ENCODE measurements at places on chromosomes 12 and 14.

- H3K36me3 ChIP-seq = peaks cover 6% of the 10 kb centered on the region
- no peaks in the 10 kb centered on the region for H3K27me3 ChIP-seq
- peaks cover 19% of the 10 kb centered on the region for H3K4me1 ChIP-seq
- DNase-seq = no peak
- H3K4me3 ChIP-seq = no peak overlapping the region
- no peak overlapping the region for H3K27ac ChIP-seq
Observed at GRCh38 chr14:55975281-55975910, 142.8 kb upstream of the PELI2 start.

- H3K36me3 ChIP-seq = peaks cover 7% of the 10 kb centered on the region
- DNase-seq = no peak
- H3K27ac ChIP-seq = no peak overlapping the region
- peaks cover 12% of the 10 kb centered on the region for H3K27me3 ChIP-seq
- H3K4me1 ChIP-seq = no peaks in the 10 kb centered on the region
Observed at GRCh38 chr12:18658829-18659228, 79.0 kb downstream of the PLCZ1 start.

GRCh38 chr12:14896521-14897169 is 11.0 kb upstream of the MGP start:
- no peak overlapping the region for H3K4me3 ChIP-seq
- DNase-seq = no peak
- H3K27ac ChIP-seq = no peak overlapping the region
- H3K27me3 ChIP-seq = peaks cover 3% of the 10 kb centered on the region
- peaks cover 4% of the 10 kb centered on the region for H3K36me3 ChIP-seq
- H3K4me1 ChIP-seq = peaks cover 8% of the 10 kb centered on the region

- no peak overlapping the region for H3K4me3 ChIP-seq
- no peaks in the 10 kb centered on the region for H3K36me3 ChIP-seq
- no peaks in the 10 kb centered on the region for H3K27me3 ChIP-seq
- DNase-seq = no peak
- H3K27ac ChIP-seq = no peak overlapping the region
Observed at GRCh38 chr12:97425802-97426491, 36.7 kb upstream of the RMST start.

DNA sequence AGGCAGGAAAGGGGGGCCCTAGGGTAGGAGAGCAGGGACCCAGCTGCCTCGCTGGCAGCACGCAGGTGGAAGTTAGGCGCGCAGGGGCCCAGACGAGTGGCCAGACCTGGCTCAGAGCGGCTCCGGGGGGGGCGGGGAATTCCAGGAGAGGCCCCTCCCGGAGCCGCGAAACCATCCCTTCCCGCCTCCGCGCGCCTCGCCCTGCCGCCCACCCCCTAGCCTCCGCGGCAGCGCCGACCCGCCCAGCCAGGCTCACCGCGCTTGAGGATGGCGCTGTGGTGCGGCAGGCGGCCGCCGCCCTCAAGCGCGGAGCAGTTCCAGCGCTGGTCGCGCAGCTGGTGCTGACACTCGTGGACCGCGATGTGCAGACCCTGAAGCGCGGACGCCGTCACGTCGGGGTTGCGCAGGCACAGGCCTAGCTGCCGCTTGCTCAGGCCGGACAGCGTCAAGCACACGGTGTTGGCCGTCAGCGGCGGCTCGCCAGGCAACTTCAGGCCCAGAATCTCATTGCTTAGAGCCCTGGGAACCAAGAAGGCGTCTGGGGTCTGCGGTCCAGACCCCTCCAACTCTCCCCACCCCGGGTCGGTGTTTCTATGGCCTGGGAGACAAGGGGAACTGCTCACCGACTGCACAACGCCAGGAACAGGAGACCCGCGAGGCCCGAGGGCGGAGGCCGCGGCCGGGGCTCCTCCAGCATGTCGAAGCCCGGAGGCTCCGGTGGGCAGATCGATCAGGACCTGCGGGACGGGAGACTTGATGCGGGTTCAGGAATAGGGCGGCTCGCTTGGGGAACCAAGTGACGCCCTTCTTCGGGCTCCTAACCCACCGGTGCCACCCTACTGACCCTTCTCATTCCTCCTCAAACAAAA is 1.5 kb downstream of the WNT10B start:
- H3K36me3 ChIP-seq = no peaks in the 10 kb centered on the region
- no peak for DNase-seq
- peaks cover 87% of the 10 kb centered on the region for H3K27me3 ChIP-seq
- peaks cover 19% of the 10 kb centered on the region for H3K4me1 ChIP-seq
- peak overlapping the region; percentile 89 for H3K4me3 ChIP-seq

GRCh38 chr12:94536040-94536965 is 76.6 kb upstream of the CEP83 start:
- H3K27ac ChIP-seq = peak overlapping the region; percentile 7
- no peak overlapping the region for H3K4me3 ChIP-seq
- no peaks in the 10 kb centered on the region for H3K36me3 ChIP-seq

GRCh38 chr12:131088701-131089530 is 135.2 kb downstream of the ADGRD1 start:
- H3K27ac ChIP-seq = no peak overlapping the region
- H3K27me3 ChIP-seq = peaks cover 4% of the 10 kb centered on the region
- DNase-seq = peak; percentile 40
- H3K36me3 ChIP-seq = no peaks in the 10 kb centered on the region
- peaks cover 5% of the 10 kb centered on the region for H3K4me1 ChIP-seq

DNA sequence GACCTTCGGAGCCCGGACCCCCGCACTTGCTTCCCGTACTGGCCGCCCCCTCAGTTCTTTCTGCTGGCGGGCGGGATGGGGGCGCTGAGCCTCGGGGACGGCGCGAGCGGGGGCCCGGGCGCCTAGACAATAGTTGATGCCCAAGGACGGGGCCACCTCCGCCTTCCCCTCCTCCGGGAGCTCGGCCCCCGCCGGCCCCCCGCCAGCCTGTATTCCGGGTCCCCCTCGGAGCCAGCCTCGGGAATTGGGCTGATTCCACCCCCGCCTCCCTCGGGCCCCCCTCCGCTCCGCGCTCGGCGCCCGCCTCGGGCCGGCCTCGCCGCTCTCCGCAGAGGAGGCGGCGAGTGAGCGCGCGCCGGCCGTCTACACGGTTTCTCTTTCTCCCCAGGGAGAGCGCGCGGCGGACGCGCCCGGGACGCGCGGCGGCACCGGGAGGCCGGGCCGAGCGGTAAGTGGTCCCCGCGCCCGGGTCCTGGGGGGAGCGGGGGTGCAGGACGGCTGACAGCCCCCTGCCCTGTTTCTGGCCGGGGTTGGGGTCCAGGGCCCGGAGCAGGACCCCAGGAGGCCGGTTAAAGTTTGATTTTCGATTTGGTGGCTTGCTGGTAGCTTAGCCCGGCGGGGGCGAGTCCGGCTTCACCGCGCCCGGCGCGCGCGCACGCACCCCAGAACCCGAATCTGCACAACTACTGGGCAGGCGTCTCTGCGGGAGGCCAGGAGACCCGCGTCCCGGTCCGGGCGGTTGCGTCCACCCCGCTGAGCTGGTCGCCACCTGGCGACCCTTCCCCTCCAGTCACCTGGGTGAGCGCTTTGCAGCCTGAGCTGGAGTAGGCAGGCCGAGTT is 413.7 kb downstream of the PCNX1 start:
- H3K4me3 ChIP-seq = peak overlapping the region; percentile 95
- H3K27ac ChIP-seq = peak overlapping the region; percentile 92
- H3K27me3 ChIP-seq = no peaks in the 10 kb centered on the region
- H3K36me3 ChIP-seq = no peaks in the 10 kb centered on the region
